Umbilical cord (tissue), 2 donors: ENCODE measurements at places on chromosomes 6 and 20.

- no peak for DNase-seq
Observed at GRCh38 chr6:99026135-99026534, 78.4 kb upstream of the FBXL4 start.

DNA sequence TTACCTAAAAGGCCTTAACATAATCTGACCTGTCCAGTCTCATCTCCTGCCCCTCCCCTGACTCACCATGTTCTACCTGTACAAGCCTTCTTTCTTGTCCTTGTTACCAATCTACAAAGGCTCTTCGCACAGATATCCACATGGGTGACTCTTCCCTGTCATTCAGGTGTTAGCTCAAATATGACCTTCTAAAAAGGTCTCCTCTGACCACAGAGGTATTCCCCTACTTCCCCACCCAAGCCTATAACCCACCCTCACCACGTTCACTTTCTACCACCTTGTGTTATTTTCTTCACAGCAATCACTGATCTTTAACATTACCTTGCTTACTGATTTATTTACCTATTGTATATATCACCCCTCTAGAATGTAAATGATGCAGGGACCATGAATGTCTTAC lies 96.7 kb downstream of the BTBD9 start:
- DNase-seq: no peak

GRCh38 chr6:35547676-35548075 lies 35.0 kb upstream of the TULP1 start:
- peak; percentile 66 for DNase-seq

GRCh38 chr6:68013780-68014515 lies 621.1 kb upstream of the ADGRB3 start:
- no peak for DNase-seq

- no peak for DNase-seq
Observed at GRCh38 chr6:192313-192664, 100.0 kb upstream of the DUSP22 start.

DNA sequence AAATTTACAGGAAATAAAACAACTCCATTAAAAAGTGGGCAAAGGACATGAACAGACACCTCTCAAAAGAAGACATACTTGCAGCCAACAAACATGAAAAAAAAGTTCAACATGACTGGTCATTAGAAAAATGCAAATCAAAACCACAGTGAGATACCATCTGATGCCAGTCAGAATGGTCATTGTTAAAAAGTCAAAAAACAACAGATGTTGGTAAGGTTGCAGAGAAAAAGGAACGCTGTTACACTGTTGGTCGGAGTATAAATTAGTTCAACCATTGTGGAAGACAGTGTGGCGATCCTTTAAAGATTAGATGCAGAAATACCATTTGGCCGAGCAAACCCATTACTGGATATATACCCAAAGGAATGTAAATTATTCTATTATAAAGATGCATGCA lies 858.0 kb upstream of the FLRT3 start:
- DNase-seq: no peak

DNA sequence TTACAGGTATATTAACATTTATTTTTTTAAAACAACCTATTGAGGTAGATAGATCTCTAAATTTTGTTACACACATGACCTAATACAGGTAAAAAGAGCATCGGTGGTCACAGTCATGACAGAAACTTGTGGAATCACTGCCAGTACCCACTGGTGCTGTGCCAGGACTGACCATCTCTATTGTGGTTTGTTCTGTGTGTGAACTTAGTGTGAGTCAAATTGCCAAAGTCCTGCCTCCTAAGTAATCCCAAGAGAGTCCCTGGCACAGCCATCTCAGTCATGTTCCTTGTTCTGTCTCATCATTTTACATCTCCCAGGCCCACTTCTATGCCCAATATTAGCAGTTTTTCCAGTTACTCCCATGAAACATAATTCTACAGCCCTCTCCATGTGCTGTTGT lies 21.4 kb downstream of the GSTA2 start:
- no peak for DNase-seq

GRCh38 chr20:14208956-14209355 lies 128.5 kb downstream of the FLRT3 start:
- DNase-seq: no peak

DNA sequence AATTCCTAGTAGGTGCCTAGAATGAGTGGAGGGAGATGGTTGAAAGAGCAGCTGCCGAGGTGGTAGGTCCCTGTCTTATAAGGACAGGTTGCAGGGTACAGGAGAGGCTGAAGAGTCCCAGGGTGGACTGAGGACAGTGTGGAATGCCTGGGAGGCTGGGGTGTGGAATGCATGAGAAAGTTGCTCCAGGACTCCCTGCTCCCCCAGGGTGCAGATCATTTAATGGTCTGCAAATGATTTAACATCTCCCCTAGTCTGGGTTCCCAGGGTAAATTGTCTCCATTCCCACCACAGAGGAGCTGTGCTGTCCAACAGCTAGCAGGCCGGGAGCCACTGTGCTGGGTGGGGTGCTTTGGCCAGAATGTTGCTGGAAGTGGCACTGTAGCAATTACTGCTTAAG lies 76.0 kb downstream of the CD83 start:
- DNase-seq: no peak

- DNase-seq: peak; percentile 83
Observed at GRCh38 chr6:83511901-83512681, at the start of gene PRSS35. Gene PRSS35, plus strand, starts transcription at chr6:83512534. Its CDS starts 10,908 bp downstream, at chr6:83523442.

DNA sequence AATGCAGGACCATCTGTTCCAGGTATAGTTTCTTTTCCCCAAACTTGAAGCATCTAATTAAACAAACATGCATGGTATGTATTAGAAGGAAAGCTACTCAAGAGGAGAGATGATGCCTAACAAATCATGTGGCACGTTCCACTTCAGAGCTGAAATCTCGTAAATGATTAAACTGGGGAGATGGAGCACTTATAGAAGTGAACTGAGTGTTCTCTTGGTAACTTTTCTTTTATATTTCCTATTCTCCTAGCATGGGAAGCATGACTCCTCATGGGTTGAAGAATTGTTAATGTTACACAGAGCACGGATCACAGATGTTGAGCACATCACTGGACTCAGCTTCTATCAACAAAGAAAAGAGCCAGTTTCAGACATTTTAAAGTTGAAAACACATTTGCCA lies 61.1 kb downstream of the CCN2 start:
- no peak for DNase-seq

- no peak for DNase-seq
Observed at GRCh38 chr20:44199877-44200276, 10.7 kb downstream of the OSER1 start.

- no peak for DNase-seq
Observed at GRCh38 chr20:59831024-59831915, 102.2 kb downstream of the SYCP2 start.

- DNase-seq: no peak
Observed at GRCh38 chr20:42097741-42098140, 479.6 kb upstream of the CHD6 start.

GRCh38 chr20:20492521-20493332 lies 124.8 kb downstream of the INSM1 start:
- no peak for DNase-seq

- DNase-seq: no peak
Observed at GRCh38 chr6:157246771-157247484, 76.4 kb downstream of the TMEM242 start.

- DNase-seq: no peak
Observed at GRCh38 chr6:104607501-104607900, 252.2 kb downstream of the HACE1 start.

- DNase-seq: no peak
Observed at GRCh38 chr20:25145131-25145530, 50.4 kb upstream of the ENTPD6 start.

- peak; percentile 88 for DNase-seq
Observed at GRCh38 chr20:53623454-53624211, 30.0 kb upstream of the ZNF217 start.

DNA sequence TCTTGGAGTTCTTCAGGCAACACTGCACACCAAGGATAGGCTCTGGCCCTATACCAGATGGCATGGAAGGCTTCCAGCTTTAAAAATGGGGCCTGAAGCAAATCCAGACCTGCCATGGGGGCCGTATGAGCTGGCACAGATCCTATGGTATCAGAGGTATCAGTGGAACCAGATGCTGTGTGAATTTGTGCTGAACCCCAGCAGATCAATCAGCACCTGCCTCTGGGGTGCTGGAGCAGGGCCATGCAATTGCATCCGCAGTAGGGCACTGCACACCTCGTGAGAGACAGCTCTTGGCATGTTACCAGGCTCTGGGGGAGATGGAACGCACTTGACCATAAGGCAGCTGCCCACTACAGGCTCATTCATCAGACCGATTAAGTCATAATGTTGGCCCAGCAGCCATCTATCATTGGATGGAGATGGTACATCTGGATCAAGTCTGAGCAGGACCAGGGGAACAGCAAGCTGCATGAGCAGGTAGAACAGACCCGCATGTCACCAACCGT lies 221.5 kb downstream of the MYLK4 start:
- DNase-seq: no peak

DNA sequence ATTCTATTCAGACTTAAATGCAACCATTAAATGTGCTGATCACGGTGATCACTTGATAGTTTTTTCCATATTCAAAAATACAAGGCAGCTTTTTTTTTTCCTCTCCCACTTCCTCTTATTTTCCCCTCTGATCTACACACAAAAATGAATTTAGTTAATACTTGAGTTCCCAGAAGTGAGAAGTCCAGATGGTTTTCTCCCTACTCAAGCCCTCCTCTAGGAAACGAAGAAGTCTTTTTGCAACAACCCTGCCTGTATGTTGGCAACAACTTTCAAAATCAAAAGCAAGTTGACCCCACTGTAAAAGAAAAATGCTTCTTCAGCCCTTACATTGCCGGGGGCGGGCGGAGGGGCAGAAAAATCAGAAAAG lies 24.3 kb downstream of the ARHGAP18 start:
- DNase-seq: no peak

- DNase-seq: no peak
Observed at GRCh38 chr6:24933868-24934401, 1.8 kb downstream of the RIPOR2 start.

DNA sequence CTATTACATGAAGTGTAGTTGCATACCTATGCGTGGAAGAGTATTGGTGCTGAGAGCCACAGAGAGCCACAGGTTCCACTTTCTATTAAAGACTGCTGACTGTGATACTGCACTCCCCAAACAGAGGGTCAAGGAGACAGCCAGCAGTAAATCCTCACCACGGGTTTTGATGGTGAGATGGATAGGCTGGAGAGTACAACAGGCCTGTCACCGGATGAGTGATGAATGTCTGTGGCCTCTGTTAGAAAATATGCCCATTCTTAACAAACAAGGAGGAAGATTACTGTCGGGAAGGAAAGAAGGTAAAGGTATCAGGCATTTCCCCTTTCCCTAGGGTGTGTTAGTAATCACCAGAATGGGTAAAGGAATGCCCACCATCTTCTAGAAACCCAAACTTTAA lies 286.5 kb downstream of the ALDH8A1 start:
- no peak for DNase-seq

- DNase-seq: no peak
Observed at GRCh38 chr6:33957892-33958525, 154.2 kb upstream of the MLN start.

DNA sequence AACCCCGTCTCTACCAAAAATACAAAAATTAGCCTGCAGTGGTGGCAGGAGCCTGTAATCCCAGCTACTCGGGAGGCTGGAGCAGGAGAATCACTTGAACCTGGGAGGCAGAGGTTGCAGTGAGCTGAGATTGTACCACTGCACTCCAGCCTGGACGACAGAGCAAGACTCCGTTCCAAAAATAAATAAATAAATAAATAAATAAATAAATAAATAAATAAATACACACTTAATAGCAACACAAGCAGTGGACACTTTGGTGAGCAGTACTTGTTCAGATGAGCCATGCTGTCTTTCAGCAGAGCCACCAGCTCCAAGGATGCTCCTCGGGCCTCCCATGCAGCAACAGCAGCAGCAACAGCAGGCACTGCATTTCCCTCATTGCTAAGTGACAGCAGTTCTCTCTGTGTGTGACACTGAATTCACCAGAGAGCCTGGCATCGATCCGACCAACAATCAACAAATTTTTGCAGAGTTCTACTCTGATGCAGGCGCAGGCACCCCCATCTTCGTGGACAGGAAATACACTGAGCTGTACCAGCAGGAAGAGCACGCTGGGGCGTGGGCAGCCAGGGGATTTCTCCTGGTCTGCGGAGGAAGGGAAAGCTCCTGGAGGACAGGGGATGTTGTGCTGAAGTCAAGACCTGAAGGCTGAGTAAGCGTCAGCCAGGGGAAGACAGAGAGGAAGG lies 54.0 kb upstream of the SNX9 start:
- no peak for DNase-seq

GRCh38 chr20:17663040-17663399 lies 19.0 kb downstream of the RRBP1 start:
- DNase-seq: no peak

GRCh38 chr6:134247231-134247833 lies 70.6 kb downstream of the SGK1 start:
- DNase-seq: no peak

GRCh38 chr6:144298194-144298593 lies 13.1 kb downstream of the UTRN start:
- DNase-seq: no peak

GRCh38 chr6:106849676-106850332 lies 124.7 kb downstream of the CD24 start:
- no peak for DNase-seq

GRCh38 chr6:20827798-20828197 lies 293.5 kb downstream of the CDKAL1 start:
- no peak for DNase-seq

- no peak for DNase-seq
Observed at GRCh38 chr6:29924731-29925130, 17.6 kb upstream of the HLA-A start.

- no peak for DNase-seq
Observed at GRCh38 chr6:168459572-168459971, 18.6 kb downstream of the SMOC2 start.

GRCh38 chr6:71049198-71049770 lies 92.4 kb upstream of the B3GAT2 start:
- no peak for DNase-seq
